CD4-positive, CD25-positive, alpha-beta regulatory T cell (primary cell): ENCODE measurements at places on chromosomes 11 and 22.

DNA sequence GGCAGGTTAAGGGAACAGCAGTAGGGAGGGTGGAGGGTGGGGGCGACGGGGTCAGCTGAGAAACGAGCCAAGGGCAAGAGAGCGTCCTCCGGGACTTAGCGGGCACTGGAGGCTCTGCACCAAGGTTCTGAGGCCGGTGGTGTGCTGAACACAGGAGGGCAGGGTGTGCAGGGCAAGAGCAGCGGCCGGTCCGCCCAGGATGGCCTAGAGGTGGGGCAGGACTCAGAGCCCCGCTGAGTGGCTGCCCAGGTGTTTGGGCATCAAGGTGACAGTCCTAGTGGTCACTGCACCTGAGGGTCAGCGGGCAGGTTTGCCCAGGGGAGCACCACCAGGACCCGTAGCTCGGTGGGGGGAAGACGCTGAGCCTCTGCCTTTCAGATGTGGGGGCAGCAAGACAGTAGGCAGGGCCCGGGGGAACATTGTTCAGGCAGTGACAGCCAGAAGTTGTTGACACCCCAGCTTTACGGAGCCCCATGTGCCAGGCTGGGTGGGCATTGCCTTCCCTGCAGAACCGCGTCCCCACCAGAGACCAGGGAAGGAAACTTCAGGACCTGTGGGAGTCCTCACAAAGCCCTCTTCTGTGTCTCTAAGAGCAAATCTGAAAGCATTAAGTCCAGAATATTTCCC lies 4.5 kb upstream of the TTLL8 start:
- no peak for DNase-seq

- no peak for DNase-seq
Observed at GRCh38 chr22:36470994-36471331, 10.5 kb downstream of the TXN2 start.

DNA sequence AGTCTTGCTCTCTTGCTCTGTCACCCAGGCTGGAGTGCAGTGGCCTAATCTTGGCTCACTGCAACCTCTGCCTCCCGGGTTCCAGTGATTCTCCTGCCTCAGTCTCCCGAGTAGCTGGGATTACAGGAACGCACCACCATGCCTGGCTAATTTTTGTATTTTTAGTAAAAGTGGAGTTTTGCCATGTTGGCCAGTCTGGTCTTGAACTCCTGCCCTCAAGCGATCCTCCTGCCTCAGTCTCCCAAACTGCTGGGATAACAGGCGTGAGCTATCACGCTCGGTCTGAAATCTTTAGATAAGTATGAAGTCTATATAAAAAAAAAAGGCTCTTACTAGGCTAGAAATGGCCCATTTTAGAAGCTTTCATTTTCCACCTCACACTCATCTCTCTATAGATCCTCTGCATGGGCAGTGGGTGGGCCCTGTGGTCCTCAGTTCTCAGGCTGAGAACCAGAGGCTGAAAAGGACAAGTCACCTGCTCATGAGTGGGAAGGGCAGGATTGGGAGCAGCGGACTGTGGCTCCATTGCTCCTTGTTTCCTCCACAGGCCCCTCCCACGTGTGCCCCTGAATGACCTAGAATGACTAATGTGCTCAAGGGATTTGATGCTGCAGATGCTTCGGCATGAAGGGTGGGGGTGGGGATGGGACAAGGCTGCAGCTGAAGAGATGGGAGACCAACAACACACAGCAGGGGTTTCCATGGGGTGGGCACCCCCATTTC lies 19.8 kb upstream of the PRAME start:
- no peak for DNase-seq

DNA sequence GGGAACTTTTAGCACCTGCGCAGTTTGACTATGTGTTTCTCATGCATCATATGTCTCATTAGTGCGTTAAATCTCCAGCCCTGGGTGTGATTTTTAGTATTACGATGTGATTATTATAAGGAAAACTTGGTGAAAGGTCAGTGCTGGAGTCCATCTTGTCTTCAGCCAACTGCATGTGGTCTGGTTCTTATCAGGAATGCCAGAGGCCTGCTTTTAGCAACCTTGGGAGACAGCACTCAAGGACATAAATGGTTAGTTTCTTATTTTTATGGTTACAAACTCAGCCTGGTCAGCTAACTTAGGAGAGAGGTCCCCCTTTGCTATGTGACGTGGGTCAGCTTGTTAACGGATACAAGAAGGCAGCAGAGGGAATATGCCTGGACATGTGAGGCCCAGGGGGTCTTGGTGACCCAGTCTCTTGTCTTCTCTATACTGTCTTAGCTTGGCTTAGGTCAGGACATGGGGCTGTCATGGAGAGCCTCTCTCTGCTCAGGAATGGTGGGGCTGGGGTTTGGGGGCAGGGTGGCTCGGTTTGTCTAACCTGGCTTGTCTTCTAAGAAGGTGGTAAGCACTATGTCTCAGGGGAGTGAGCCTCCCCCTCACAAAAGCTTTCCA lies 21.5 kb downstream of the KCTD21 start:
- DNase-seq, result no peak

DNA sequence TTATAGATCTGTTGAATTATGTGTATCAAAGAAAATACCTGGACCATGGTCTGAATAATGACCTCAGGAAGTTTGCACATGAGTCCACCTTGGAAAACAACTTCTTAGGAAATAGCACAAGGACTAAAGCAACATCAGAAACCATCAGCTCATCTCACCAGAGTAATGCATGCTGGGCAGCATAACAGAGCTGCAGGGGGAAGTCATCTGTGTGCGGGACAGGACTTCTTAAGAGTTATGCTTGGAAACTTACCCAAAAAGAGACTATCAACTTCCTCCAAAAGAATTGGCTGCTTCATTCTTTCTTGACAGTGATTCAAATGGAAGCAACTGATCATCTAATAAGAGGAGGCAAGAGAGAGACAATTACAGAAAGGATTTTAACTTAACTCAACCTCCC lies 2.5 kb downstream of the OR56B4 start:
- DNase-seq, result no peak

GRCh38 chr11:70466154-70466553 lies 67.8 kb downstream of the CTTN start:
- DNase-seq, result no peak

DNA sequence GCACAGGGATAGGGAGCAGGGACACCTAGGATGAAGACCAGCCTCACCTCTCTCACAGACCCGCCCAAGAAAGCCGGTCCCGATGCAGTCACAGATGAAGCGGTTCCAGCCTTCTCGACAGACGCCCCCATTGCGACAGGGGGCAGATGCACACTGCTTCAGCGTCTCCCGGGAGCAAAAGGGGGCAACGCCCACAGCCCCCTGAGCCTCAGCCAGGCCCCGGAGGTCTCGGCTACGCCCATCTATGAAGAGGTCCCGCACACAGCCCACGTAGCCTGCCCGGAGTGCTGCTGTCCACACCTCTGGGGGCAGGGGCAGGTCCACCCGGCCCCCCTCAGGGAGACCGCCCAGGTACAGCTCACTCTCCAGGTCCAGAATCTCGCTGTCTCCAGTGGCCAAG lies 62.3 kb downstream of the NRXN2 start:
- DNase-seq, result no peak

DNA sequence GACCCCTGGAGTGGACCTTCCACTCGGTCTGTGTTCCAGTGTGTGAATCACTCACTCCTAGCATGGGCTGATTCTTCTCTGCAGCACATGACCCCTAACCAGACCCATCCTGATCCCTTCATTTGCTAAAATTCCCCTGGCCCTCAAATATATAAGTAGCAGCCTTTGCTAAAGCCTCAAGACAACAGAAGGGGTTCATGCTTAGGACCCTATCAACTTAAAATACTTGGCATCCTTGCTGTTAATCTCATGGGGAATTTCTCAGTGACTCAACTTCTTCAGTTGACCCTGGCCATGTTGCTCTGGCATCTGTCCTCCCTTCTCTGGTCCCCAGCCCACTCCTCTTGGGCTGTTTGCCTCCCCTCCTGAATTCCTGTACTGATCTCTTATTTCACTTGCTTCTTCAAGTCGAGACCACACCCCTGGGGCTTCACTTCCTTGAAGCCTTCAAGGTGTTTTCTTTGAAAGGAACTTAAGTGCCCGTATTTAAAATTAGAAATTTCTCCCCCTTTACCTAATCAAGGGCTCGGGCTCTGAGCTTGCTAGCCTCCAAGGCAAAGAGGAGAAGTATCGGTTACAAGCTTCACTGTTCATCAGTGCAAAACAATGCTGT lies 23.6 kb downstream of the NNMT start:
- no peak for DNase-seq

DNA sequence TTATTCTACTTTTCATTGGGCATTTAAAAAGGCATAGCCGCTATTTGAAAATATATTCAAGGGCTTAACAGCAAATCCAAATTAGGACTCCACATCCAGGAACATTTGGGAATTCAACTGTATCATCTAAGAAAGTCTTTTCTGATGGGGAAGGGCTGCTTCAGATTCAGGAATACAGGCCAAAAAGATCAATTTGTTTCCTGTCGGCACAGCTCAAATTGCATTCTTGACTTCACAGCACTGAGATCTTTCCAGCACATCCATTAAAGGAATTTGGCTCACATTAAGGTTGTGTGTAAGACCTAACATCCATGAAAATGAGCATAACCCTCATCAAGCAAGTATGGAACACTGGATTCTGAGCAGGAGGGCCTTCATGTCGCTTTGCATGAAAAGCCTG lies 1169.5 kb upstream of the CCDC90B start:
- no peak for DNase-seq

- DNase-seq, result no peak
Observed at GRCh38 chr11:71164186-71164585, 88.2 kb downstream of the SHANK2 start.

- DNase-seq, result no peak
Observed at GRCh38 chr11:73645121-73645969, 1.0 kb upstream of the PLEKHB1 start.
